Stomach (tissue), 19 donors: ENCODE measurements at places on chromosomes 5 and 9. TPM values are rescaled to one million over a fixed set of nuclear protein-coding genes. Genes with fewer than 3 reads are reported as not detected.
A peak's percentile ranks its signal among the peaks of the same experiment; 100 is the strongest.

GRCh38 chr5:36222620-36223019, 19.1 kb downstream of the NADK2 start:
- DNase-seq, result no peak

GRCh38 chr5:64872044-64872443, 103.3 kb downstream of the CWC27 start:
- DNase-seq, result no peak

Gene TMCO6
- total RNA-seq, result 7.0 TPM

- no peak for DNase-seq
Measured at GRCh38 chr5:68480335-68480940, 264.9 kb downstream of the PIK3R1 start.

DNA sequence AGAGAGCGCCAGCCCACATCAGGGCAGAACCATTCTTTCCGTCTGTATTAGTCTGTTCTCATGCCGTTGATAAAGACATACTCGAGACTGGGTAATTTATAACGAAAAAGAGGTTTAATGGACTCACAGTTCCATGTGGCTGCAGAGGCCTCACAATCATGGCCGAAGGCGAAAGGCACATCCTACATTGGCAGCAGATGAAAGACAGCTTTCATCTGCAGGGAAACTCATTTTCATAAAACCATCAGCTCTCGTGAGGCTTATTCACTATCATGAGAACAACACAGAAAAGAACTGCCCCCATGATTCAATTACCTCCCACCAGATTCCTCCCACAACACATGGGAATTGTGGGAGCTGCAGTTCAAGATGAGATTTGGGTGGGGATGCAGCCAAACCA, 4.7 kb upstream of the FSD1L start:
- DNase-seq, result no peak

Gene LECT2
- total RNA-seq, result not detected

Gene HTR1A
- total RNA-seq, result not detected

Gene CXCL14
- 27.9 TPM for total RNA-seq

Gene STKLD1
- not detected for total RNA-seq

- DNase-seq, result no peak
Measured at GRCh38 chr5:172533058-172533398, 78.7 kb upstream of the SH3PXD2B start.

Gene CCNI2
- 0.92 TPM for total RNA-seq

Gene RNF180
- 3.5 TPM for total RNA-seq

GRCh38 chr9:111154081-111154562, 115.9 kb upstream of the LPAR1 start:
- no peak for DNase-seq

- DNase-seq, result no peak
Measured at GRCh38 chr5:130624805-130625204, 540.3 kb downstream of the HINT1 start.

DNA sequence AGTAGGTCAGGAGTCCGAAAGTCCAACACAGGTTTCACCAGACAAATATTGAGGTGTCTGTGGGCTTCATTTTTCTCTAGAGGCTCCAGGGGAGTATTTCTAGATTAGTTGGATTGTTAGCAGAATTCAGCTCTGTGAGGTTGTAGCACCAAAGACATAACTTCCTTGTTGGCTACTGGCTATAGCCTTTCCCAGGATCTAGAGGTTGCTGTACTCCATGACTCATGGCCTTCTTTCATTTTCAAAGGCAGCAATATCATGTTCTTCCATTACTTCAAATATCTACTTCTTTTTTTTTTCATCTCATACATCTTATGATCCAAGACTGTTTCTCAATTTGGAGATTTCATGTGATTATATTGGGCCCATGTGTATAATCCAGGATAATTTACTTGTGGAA, 404.0 kb upstream of the FAM174A start:
- no peak for DNase-seq

GRCh38 chr5:175697846-175698245, 40.0 kb downstream of the HRH2 start:
- no peak for DNase-seq

Gene BARHL1
- not detected for total RNA-seq

Gene ASPN
- 179 TPM for total RNA-seq

DNA sequence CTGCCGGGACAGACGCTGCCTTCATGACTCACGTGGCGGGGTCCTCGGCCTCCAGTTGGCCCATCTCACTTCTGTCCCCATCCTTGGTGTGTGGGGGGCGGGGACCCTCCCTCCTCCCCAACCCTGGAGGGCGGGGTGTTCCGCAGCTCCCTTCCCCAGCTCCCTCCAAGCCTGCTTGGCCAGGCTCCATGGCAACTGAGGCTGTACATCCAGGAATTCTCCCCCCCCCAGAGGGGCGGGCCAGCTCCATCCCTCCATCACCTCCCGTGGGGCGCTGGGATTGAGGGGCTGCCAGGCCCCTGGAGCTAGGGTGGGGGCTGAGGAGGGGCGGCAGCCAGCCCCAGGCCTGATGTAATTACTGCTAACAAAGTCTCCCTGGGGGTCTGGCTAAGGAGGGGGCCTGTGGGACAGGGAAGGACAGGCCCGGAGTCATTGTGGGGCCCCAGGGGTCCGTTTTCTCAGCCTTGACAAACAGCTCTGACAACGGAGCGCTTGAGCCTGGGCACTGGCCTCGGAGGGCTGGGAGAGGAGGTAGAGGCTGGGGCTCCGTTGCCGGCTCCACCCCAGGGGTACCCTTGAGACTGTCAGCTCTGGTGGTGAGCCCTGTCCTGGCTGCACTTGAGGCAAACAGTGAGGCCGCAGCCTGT, 8.0 kb downstream of the DIPK1B start:
- DNase-seq, result peak; percentile 85

DNA sequence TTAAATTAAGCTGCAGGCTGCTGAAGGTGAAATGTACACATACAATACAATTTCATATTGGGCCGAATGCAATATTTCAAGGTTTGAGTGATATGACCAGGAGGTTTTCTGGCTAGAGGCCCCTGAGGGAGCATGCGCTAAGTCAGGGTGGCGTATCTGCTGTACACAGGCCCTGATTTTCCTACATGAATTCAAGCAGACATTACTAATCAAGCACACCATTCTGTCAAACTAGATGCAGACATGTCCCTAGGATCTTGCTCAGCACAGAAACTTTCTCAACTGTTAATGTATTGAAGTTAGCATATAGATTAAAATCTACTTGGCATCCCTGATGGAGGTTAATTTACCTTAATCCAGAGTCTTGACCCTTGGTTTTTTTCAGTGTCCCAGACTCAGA, 10.7 kb upstream of the LECT2 start:
- no peak for DNase-seq

GRCh38 chr5:168147568-168148360, 143.7 kb upstream of the WWC1 start:
- no peak for DNase-seq

GRCh38 chr9:91174772-91175171, 186.9 kb downstream of the AUH start:
- no peak for DNase-seq

- DNase-seq, result no peak
Measured at GRCh38 chr9:106846857-106847256, 16.1 kb upstream of the ZNF462 start.

- DNase-seq, result no peak
Measured at GRCh38 chr5:66646570-66646969, 50.4 kb downstream of the MAST4 start.

DNA sequence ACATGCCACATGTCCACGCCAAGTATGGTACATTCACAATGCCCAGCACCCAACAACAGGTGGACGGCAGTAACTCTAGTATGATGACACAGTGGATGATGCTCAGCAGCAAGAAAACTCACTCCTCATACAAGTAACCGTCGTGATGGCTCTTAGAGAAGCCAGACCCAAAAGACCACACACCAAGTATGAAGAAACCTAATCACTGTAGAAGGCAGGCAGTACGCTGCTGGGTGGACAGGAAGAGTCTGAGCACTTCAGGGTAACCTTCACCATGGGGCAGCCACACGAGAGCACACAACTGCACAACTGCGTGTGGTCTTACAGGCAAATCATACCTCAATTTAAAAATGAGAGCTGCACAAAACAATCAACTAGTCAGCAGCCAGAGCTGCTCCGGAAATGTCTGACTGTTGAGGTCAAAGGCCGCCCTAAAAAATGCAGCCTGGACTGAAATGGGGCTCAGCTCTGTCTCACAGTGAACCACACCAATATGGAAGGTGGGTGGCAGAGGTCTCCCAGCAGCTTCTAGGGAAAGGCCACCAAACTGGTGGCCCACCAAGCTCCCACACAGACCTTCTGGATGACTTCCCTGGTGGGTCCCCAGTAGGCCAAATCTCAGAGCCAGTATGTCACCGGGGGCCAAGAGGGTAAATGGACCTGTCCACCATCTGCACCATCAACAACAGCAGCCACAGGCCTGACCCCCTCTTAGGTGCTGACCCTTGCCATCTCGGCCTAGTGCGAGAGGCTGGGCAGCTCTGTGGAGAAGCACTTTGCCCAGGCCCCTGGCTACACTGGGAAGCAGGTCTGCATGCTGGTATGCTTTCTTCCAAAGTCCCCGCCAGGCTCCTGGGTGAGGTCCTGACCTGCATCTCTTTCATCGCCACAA, 17.8 kb downstream of the BICD2 start:
- no peak for DNase-seq

- DNase-seq, result no peak
Measured at GRCh38 chr5:160221082-160221481, 8.2 kb upstream of the FABP6 start.

Gene SLC34A3
- not detected for total RNA-seq

DNA sequence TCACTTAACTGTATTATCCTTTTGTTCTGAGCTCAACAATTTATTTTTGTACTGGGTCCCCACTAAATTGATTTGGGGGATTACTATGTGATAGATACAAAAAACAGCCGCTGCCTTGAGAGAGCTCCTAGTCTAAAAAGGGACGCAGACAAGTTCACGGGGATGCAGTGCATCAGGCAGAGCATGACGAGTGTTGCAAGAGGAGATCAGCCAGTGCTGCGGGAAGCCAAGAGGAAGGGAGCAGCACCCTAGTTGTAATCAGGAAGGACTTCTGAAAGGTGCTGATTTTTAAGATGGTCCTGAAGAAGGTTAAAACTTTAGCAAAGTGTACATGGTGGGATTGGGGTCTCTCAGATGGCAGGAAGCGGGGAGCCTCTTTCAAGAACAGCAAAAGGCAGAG, 15.8 kb downstream of the GALNT10 start:
- no peak for DNase-seq

- DNase-seq, result no peak
Measured at GRCh38 chr5:131854134-131854533, 57.3 kb upstream of the FNIP1 start.

Gene PKD2L2
- total RNA-seq, result not detected

Gene IL5
- total RNA-seq, result not detected

DNA sequence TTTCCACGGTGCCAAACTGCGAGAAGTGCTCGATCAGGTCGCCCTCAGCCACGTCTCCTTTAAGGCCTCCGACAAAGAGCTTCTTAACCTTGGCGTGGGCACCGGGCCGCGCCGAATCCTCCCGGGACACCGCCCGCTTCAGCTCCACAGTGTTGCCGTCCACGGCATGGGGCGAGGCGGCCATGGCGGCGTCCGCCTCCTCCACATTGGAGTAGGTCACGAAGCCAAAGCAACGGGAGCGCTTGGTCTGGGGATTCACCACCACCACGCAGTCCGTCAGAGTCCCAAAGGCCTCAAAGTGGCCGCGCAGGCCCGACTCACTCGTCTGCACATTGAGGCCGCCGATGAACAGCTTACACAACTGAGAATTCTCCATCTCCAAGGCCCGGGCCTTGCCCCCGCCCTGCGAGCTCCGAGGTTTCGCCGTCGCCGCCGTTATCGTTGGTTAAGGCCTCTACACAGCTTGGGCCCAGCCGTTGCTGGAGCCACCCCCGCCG, 424 bp downstream of the HNRNPA0 start:
- DNase-seq, result peak; percentile 49

Gene PCDHA9
- not detected for total RNA-seq

Gene SLC6A18
- not detected for total RNA-seq

DNA sequence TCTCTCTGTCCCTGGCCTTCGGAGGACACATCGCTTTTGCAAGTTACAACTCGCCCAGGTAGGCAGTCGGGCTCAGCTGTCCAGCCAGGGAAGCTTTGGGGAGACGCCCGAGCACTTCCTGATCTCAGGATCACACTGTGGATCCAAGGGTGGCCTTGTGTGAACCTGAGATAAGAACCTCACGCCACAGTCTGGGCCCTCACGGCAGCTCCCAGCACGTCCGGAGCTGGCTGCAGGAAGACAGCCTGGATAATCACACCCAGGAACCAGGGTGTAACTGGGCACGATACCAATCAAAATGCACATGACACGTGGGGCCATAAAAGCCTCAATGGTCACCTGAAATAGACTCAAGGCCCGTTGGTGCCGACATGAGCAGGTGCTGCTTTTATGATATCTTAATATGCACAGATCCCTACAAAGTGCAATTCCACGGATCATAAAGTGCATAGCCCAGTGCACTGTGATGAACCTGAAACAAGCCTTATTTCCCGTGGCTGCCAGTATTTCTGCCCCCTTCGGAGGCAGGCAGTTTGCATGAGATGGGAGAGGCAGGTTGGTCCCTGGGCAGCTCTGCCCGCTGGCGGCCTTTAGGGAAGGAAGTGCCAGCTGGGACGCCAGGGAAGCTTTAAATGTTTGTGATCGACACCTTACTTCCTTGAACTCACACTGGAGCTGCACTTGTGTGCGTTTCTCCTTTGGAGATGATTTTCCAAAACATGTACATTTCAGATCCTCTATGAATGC, 14.5 kb downstream of the SLC6A18 start:
- peak; percentile 32 for DNase-seq

- no peak for DNase-seq
Measured at GRCh38 chr5:30693326-30693725, 500.2 kb upstream of the CDH6 start.

Gene MEGF10
- total RNA-seq, result under 0.01 TPM

Gene REEP2
- not detected for total RNA-seq

Gene SLC12A7
- total RNA-seq, result 346 TPM

DNA sequence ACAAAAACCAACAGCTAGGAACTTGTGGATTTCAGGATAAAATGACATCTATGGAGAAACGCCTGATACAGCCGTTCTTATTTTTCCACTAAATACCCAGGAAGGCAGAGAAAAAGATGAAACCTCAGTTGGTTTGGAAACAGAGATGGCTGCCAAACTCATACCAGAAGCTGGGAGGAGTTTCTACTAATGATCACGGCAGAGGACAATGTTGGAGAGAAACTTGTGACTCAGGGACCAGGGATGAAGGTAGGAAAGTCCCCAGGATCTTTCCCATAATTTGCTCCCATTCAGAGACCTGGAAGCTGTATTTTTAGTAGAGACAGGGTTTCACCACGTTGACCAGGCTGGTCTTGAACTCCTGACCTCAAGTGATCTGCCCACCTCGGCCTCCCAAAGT, 187.1 kb upstream of the IER5L start:
- DNase-seq, result no peak

DNA sequence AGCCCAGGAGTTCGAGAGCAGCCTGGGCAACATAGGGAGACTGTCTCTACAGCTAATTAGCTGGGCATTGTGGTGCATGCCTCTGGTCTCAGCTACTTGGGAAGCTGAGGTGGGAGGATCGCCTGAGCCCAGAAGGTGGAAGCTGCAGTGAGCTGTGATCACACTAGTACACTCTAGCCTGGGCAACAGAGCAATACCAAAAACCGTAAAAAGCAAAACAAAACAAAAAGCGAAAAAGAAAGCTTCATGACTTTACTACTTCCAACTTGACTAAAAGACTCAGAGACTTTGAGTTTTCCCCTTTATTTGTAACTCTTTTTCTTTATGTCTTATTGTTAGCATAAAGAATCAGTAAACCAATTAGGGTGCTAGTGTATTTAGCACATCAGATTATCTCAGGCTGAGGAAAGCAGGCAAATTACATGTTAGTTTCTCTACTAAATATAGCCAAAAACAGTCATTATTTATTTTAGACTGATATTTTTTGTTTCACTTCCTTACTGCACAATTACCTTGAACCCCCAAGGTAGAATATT, 5.4 kb downstream of the RAD17 start:
- no peak for DNase-seq

GRCh38 chr5:37722236-37723161, 117.3 kb downstream of the GDNF start:
- no peak for DNase-seq

Gene DAP
- total RNA-seq, result 184 TPM
